ENCODE measurements at places on chromosomes 11 and 22.

GRCh38 chr11:63682066-63683021, 1.0 kb downstream of the RTN3 start:
- DNase-seq, result peak; percentile 67

- no peak for DNase-seq
Observed at GRCh38 chr11:77071671-77072605, 5.2 kb downstream of the CAPN5 start.

- no peak for DNase-seq
Observed at GRCh38 chr22:41178425-41178975, 26.6 kb upstream of the L3MBTL2 start.

DNA sequence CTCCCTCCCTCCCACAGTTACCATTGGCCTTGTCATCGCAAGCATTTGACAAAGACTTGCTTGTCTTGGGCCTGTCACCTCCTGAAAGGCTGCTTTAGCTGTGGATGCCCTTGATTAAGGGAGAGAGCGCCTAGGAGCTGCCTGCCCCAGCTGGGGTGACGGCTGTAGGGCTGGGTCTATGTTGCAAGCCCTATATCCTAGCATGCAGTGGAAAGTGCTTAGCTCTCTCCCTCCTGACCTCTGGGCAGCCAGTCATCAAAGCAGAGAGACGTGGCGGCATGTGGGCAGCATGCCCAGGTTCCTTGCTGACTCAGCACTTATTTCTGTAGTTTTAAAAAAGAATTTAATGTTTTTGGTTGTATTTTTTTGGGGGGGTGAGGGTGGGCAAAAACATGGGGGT, 75.9 kb downstream of the BARX2 start:
- no peak for DNase-seq

DNA sequence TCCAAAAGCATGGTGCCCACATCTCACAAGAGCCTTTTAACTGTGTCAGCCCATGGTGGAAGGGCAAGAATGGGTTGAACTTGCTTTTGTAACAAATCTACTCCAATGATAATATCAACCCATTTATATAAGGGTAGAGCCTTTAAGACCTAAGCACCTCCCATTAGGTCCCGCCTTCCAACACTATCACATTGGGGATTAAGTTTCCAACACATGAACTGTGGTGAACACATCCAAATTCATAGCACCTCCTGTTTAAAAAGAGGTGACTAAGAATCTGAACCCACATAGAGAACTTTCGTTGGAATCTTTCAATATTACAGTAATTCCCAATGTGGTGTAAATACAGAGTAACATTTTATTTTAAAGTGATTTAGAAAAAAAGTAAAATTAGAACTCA, 9.2 kb upstream of the CNTF start:
- no peak for DNase-seq

DNA sequence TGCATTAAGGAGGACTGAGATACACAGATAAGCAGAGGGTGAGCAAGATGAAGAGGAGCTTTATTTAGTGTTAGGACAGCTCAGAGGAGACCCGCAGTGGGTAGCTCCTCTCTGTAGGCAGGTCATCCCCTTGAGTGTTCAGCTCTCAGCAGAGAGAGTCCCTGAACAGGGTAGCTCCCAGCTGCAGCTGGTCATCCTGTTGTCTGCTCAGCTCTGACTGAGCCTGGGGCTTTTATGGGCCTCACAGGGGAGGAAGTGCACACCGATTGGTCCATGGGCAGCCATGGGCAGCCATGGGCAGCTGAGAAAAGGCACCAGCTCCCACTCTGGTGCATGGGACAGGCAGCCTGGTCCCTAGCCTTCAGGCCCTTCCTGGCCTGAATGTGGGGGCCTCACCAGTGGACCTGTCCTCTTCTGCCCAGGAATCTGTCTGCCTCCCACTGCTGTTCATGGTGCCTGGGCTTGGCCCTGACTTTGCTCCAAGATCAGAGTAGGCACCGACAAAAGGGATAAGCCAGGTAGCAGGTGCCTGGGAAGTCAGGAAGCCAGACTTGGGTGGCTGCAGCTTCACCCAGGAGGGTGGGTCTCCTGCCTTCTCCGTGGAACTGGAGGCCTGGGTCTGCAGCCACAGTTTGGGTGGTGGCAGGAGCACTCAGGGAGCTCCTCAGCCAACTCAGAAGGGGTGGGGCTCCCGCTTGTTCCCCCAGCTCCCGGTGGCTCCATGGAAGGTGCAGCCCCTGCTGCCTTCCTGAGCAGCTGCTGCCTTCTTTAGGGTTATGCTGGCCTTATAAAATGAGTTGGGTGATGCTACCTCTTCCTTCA, 54.7 kb downstream of the MYEOV start:
- no peak for DNase-seq

GRCh38 chr11:32366666-32367065, 68.7 kb downstream of the WT1 start:
- DNase-seq, result no peak

DNA sequence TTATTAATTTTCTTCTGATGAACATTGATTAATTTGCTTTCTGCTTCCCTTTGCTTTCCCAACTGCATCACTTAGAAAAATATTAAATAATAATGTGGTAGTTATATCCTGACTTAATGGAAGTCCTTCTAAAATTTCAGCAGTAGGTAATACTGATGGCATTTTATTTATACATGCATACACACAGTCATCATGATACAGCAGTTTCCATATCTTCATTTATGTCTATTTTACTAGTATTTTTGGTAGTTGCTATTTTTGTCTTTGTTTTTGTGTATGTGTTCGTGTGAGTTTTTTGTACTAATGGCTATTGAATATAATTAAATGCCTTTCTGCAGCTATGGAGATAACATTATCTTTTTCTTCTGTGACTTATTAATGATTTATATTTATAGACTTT, 484.7 kb upstream of the CNTN5 start:
- no peak for DNase-seq

DNA sequence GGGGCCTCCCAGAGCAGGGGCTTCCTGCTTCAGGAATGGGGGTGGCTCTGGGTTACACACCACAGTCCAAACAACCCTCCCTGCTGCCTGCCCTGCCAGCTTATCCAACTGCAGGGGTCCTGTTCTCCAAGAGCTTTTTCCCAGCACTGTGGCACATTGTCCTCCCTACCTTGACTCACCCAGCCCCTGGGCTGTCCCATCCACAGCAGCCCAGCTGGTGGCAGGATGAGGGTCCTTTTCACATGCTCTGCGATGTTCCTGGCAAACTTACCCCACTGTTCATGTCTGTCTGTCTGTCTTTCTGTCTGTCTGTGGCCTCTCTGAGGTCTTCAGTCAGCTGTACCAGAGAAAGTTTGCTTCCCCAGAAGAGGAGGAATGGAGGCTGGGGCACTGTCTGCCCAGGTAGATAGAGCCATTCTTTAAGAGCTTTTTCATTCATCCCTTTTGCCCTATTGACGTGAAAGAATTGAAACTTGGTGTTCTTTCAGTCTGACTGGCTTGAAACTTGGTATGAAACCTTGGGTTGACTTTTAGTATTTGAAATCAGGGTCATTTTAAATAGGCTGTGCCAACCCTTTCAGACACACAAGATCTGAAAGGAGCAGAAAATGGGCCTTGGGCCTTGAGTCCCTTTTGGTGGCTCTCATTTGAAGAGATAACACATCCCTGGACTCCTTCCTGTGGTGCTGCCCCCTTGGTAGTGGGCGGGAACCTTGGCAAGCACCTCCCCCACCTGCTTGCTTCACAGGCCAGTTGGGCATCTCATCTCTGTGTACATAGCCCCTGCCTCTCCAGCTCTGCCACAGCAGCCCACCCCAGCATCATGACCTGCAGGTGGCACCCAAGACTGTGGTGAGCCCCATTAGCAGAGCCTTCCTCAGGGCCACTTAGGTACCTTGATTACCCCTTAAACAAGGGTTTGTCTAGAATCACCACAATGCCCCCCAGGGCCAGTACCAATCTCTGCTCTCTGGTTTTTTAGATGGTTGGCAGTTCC, 74.6 kb upstream of the SUSD2 start:
- no peak for DNase-seq

DNA sequence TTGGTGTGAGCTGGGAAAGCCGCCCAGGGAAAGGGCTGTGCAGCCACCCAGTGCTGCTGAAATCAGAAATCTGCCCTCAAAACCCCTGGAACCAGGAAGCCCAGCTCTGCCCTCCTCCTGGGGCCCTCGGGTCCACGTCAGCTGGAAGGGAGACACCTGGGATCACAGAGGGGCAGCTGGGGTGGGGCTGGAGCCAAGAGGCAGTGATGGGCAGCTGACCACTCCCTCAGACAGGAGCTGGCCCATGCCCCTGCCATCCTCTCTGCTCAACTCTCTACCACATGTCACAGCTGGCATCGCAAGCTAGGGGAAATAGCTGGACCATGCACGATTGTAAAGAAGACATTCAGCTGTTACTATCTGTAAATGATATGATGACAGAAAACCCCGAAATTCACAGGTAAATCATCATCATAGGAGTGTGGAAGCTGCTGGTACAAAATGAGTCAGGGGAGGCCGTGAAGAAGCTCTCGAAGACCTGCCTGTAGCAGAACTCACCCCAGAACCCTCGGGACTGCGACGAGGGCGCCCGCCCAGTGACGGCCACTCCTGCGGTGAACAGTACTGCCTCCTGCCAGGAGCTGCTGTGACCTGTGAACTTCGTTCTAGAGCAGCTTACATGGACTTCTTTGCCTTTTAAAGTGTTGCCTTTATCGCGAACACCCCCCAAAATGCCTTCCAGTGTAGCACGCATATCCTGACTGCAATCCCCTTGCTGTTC, 55.9 kb downstream of the CERK start:
- no peak for DNase-seq

GRCh38 chr22:23395530-23396361, 184.3 kb downstream of the IGLL1 start:
- DNase-seq, result no peak

GRCh38 chr11:124900464-124900863, 2.8 kb upstream of the ROBO4 start:
- no peak for DNase-seq

Measured in NCI-H2227 treated with DMSO at 0.1 percent for 48 hours (cell line).